GOT3 (cell line): ENCODE measurements at places on chromosomes 1 and 21.

GRCh38 chr1:67880056-67880601 lies 46.9 kb upstream of the GNG12 start:
- no peak for DNase-seq

DNA sequence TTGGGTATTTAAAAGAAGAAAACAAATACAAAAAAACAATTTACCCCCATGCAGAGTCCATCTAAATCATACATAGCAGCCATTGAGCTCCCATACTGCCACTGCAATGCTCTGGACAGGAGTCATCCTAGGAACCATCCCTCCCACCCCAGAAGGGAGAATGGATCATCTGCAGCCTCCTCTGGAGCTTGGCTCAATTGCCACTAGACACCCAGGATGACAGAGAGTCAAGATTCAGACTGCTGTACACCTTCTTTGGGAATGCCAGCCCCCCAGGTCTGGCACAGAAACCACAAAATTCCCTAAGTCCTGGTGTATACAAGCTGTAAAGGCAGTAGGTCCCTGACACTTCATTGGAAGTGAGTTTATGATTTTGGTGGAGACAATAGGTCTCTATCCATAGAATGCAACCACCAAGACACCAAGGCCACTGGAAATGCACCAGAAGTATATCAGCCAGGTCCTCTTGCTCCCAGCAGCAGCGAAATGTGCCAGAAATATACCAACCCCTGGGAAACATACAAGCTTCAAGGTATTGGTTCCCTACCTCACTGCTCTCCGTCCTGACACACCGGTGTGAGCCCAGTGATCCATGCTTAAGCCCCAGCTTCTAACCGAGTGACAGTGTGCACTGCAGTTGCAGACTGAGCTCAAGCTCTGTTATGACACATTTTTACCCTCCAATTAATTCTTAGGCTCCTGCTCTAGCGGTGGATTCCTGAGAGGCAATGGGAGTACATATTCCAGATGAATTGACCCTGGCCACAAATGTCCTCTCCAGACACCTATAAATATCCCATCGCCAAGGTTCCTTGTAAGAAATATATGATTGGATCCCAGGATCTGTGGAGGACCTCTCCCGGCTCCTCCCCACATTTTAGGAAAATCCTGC lies 4.4 kb downstream of the TAL1 start:
- DNase-seq: no peak

GRCh38 chr1:113207019-113207418 lies 134.0 kb downstream of the LRIG2 start:
- no peak for DNase-seq

- no peak for DNase-seq
Measured at GRCh38 chr1:59816318-59816878, 1.6 kb downstream of the HOOK1 start.

DNA sequence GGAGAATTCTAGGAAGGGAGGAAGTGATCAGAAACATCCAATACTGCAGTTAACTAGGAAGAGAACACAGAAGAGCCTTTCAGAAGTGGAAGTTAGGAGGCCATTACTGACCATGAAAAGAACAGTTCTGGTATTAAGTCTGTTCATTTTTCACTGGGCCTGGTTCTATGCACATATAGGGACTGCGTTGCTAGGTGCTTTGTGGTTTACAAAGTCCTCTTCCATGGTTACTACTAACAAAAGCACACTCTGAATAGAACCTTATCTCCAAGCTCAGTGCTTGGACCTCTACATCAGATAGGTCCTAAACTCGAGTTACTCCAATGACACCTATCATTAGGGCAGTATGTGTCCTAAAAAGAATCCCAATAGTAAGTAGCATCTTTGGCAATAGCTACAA lies 75.4 kb downstream of the RPAP2 start:
- no peak for DNase-seq

DNA sequence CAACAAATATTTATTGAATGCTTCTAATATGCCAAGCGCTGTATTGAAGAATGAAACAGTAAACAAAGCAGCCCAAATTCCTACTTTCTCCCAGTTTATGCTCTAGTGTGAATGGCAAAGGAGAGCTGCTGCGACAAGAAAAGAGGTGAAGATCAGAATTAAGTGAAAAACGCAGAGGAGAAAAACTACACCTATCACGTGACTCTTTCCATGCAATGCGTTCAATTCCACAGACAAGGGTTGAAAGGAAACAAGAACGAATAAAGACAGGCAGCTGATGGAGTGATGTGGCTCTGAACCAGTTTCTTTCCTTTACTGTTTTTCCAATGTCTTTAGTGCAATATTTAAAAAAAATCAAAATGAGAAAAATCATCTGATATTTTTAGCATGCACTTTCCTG lies 23.6 kb downstream of the MT1HL1 start:
- no peak for DNase-seq

GRCh38 chr1:117022114-117022513 lies 20.6 kb downstream of the CD101 start:
- DNase-seq: no peak

GRCh38 chr1:67689267-67690017 lies 4.4 kb downstream of the GADD45A start:
- no peak for DNase-seq

GRCh38 chr1:8427493-8427892 lies 109.6 kb downstream of the SLC45A1 start:
- no peak for DNase-seq

DNA sequence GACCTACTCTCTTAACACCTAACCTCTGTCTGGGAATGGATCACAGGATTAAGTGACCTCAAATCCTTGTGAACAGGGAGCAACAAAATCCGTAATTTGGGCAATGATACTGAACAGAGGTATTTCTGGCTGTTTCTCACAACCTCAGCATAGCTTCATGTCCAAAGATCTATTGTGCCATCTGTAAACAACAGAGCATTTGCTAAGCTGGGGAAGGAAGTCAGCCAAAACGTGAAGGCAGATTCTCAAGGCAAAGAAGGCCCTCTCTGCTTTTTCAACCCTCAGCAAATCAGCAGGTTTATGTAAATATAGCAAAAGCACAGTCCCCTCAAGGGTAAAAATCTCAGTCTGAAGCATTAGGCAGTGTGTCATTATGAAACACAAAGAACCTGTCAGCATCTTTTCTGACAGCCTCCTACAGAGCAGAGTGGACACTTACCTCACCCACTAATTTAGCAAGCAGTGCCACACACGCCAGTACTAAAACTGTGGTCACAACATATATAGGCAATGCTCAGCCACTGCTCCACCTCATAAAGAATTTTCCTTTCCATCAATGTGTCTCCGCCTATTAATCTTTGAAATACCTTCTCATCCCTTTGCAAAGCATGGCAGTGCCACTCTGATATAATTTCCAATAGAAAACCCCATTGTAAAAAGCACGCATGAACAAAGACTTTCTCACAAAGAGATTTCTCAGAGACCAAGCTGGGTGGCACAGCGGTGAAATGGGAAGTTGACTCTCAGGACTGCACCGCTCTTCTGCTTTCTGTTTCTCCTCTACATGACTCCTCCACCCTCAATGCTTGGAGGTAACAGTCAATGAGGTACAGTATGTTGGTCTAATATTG lies 188.0 kb downstream of the RERE start:
- DNase-seq: no peak

DNA sequence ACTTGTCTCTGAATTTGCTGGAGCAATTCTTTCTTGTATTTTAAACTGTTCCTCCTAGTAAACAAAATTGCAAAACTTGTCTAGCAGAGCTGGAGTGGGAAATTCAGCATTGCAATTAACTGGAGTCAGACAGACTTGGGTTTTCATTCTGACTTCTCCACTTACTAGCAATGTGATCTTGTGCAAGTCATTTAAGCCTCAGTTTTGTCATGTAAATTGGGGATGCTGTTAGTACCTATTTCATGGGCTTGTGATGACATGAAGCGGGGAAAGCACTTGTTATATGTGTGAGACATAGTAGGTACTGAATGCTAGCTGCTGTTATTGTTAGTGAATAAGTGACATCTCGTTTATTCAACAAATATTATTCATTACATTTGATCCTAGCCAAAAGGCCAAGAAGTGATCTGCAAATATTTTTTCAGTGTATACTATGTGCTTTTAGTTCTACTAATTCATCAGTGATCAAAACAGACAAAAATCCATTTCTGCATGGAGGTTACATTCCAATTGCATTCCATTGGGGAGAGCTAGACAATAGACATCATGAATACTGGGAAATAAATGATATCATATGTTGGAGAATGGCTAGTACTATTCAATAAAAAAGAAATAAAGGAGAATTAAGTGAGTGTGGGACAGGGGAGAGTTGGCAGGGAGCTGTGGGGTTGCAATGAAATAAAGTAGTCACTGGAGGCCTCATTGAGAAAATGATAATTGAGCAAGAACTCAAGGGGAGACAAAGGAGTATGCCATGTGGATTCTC lies 47.1 kb downstream of the CACHD1 start:
- no peak for DNase-seq

GRCh38 chr1:169012416-169012815 lies 94.1 kb upstream of the ATP1B1 start:
- no peak for DNase-seq

- no peak for DNase-seq
Measured at GRCh38 chr1:165078391-165078790, 278.1 kb downstream of the LMX1A start.

GRCh38 chr1:12343823-12344487 lies 114.1 kb downstream of the VPS13D start:
- DNase-seq: no peak

- no peak for DNase-seq
Measured at GRCh38 chr1:203871114-203871880, 9.9 kb downstream of the SNRPE start.

DNA sequence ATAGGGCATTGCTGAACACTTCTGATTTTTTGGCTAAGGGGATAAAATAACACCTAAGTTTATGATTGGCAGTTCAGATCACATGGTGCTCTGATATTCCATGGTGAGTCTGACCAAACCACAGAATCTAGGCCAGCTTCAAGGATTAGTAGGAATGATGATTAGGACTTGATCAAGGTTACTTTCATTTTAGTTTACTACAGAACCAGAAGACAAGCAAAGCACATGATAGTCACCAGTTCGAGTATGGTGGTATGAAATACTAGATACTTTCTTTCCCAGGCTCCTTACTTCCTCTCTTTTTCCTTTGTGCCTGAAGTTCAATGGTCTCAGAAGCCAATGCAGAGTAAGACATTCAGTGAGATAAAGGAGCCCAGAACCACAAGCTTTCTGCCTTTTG lies 26.6 kb downstream of the S100A10 start:
- DNase-seq: no peak

DNA sequence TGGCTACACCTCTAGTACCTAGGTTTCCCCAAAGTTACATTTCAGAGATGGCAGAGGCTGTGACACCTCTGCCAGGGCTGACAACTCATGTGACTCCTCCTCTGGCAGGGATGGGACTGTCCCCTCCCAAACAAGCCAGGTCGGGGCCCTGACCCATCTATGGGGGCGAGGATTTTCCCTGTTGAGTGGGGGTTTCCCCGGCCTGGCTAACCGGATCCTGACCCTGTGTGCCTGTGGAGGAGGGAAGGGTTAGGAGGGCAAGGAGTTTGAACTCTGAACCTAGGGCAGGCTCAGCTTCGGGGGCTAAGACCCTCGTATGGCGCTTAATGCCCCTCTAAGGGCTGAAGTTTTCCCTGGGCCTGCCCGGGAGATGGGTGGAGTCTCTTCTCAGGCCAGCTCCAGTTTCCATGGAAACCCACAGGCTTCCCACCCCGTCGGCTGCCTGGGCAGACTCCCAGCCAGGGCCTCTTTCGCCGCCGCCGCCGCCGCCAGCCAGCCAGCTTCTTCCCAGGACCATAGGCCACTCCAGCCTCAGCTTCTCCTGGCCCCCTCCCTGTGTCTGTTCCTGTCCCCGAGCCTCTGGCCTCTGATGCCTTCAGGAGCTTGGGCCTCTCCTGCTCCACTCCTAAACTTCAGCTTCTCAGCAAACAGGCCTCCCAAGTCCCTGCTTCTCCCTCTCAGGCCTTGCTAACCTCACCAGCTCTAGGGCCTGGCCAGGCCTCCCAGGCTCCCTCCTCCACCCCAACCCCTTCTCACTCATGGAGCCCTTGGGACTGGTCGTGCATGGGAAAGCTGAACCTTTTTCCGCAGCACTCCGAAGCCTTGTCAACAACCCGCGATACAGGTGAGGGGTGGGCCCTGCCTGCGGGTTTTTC lies at the start of gene BTBD19:
TSS of gene BTBD19 (plus strand) at position 461 of the 875 bp plus-strand sequence. CDS start at position 759, 298 bp downstream.
- DNase-seq: peak; percentile 80

GRCh38 chr1:221698579-221699349 lies 43.1 kb downstream of the DUSP10 start:
- DNase-seq: no peak

GRCh38 chr1:37294529-37294928 lies 179.9 kb upstream of the ZC3H12A start:
- DNase-seq: no peak

DNA sequence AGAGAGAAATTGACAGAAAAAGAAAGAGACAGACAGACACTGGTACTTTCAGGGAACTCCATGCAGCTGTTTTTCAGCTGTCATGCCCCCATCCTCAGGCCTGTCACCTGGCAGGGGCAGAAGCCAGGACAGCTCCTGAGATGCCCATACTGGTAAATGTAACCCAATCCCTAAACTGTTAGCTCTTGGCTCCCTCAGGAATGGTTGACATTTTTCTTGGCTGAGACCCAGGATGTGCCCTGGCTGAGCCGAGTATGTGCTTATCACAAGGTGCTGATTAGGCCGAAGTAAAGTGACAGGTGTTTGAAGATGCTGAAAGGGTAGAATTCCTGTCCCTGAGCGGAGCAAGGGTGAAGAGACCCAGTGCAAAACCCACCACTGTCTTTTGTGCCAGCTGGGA lies 50.7 kb downstream of the PGM1 start:
- no peak for DNase-seq

DNA sequence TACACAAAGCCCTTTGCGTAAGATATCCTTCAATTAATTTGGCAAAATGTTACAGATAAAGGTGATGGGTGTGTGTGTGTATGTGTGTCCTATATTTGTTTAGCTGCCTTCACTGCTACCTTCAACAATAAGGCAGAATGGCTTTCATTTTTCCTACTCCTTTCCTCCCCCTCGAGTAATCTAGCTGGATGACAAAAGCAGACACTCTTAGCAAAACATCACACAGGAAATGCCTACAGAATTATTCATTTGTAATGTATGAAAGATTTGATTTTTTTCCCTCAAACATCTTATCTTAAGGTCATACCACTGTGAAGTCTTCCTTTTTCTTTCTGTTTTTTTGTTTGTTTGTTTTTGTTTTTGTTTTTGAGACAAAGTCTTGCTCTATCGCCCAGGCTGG lies 10.6 kb downstream of the PTPN22 start:
- no peak for DNase-seq

DNA sequence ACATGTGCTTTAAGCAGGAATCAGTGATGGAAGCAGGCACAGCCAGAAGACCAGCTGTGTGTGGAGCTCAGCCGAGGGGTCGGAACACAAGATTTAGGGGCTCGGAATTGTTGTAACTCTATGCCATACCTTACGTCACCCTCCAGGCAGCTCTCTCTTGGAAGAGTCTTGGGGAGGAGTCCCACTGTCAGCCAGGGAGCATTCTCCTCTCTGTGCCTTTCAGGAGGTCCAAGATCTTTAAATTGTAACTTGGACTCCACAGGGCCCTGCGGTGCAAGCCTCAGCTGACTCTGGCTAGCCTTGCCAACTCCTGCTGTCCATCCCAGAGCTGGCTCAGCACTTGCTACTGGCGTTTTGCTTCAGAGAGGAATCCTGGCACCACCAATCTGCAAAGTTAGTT lies 26.4 kb upstream of the ROR1 start:
- DNase-seq: no peak
